ENCODE measurements at places on chromosomes 4 and X.
A peak's percentile ranks its signal among the peaks of the same experiment; 100 is the strongest.

DNA sequence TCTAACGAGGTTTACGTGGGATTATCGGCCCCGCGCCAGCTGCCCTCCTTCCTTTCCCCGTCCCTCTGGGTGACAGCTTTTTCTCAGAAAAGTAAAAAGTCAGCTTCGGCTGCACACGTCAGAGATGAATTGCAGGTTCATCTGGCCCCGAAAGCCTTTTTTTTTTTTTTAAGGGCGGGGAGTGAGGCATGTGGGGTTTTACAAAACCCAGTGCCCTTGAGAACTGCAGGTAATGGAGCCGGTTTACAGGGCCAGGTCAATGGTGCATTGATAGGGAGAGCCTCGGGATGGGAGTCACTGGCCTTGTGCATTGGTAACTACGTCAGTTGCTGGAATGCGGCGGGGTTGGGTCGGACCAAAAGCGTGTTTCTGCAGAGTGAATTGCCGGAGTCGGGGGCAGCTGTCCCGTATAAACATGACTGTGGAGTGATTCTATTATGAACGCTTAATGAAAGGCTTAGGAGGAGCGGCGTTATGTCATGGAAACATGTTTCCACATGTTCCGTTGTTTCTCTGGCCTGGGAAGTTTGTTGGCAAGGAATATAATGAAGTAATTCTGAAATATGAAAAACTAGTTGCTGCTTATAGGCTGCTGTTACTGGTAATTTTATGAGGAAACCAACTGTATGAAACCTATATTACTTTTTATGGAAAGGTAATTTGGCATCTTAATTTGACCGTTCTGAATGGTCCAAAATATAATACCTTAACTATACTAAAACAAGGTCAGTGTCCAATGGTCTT is 1.1 kb downstream of the HSPA4L start:
- peak; percentile 88 for DNase-seq

DNA sequence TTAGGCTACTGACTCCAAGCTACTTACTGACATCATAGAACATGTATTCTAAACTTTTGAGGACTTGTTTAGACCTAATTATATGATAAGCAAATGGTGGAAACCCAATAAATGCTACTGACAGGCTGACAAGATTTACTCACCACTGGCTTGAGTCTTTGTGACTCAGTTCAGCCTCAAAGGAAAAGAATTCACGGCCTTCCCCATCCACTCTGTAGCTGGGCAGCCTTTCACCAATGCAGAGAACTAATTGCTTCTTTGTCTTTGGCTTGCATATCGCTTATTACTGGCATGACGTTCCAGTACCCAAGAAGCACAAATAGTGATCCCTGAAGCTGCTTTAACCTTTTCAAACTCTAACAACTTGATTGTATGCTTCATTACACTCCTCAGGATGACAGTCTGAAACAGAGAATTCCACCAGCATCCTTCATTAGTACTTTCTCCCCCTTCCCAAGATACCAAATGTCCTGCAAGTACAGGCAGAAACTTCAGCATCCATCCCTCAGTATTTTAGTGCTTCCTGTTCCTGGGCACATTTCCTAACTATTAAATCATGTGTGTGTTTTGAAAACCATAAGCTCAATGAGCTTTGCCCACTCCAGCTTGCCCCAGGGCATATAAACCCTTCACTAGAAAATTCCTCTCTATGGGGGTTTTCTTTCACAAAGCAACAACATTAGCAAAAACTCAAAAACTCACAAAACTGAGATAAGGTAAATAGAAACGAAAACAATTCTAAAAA is 298.1 kb upstream of the SLC7A11 start:
- no peak for DNase-seq

DNA sequence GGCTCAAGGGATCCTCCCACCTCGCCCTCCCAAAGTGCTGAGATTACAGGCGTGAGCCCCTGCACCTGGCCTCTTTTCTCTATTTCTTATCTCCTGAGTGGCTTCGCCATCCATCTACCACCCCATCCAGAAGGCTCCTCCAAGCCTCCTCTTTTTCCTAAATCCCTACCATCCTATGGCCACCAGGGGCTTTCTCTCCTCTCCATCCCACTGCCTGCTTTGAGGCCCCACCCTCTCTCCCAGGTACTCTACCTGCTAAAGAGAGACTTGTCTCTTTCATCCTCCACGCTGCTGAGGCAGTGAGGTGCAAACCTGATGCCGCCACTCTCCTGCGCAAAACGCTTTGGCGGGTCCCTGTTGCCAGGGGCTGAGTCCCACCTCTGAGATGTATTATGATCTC is 7.0 kb downstream of the RS1 start:
- no peak for DNase-seq

DNA sequence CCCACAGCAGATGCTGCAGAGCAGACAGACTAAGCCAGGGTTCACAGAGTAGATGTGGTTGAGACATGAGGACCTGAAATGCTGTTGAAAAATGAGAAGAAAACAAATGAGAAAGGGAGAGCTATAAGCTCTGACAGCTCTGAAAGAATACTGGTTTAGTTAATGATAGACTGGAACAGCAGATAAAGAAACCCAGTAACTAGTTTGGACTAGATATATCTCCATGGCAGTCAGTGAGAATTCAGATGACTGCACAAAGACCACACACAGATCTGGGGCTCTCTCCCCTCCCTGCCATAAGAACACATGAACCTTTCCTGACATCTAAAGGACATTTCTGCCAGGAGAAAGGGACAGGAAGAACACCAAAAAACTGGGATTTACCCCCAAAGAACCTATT is 8.2 kb downstream of the NAA11 start:
- no peak for DNase-seq

- no peak for DNase-seq
Observed at GRCh38 chrX:124726881-124727280, 380.5 kb downstream of the SH2D1A start.

GRCh38 chr4:13313856-13314255 is 170.3 kb downstream of the RAB28 start:
- DNase-seq, result no peak
